ENCODE measurements at places on chromosomes 4 and X.

- no peak for DNase-seq
These were observed 132.2 kb downstream of the KLHL8 start for GRCh38 chr4:87088186-87088585.

DNA sequence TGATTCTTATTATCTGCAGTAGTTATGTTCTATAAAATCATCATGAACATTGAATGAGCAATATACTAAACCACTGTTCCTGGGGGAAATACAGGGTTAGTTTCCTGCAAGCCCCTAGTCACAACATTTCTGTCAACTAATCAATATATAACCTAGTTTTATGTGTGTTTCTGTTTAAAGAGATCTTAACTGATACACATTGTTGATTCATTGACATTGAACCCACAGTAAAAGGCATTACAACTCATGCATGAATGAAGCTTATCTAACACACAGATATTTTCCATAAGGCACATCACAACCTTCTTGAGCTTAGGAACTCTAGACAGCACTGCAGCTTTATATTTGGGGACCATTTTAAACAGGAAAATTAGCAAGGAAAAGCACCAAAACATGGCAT, 134.2 kb downstream of the CAMK2D start:
- no peak for DNase-seq

- no peak for DNase-seq
These were observed 7.6 kb upstream of the DIPK2B start for GRCh38 chrX:45208121-45208856.

GRCh38 chr4:40254608-40255392, 58.0 kb downstream of the RHOH start:
- no peak for DNase-seq

DNA sequence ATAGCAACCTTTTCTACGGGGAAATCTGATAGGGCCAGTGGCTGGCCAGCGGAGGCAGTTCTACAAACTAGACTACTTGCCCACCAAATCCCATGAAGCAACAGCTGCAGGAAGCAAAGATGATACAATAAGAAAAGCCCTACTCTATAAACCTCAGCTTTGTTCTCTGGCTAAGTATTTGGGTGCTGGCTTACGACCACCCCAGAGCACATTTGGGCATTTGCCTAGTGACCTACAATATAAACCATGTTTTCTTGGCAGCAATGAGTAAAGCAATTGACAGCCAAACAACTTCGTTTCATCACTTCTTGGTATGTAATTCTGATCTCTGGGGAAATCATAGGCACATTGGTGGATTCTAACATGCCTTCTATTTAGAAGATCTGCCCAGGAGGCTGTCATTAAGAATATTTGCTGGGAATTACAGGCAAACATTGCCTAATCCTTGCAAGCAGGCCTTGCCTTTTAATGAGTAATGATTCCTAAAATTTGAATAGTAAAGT, 7.5 kb upstream of the LHFPL1 start:
- DNase-seq: no peak
